Stomach (tissue), 19 donors: ENCODE measurements at places on chromosomes 12 and 14. TPM values are rescaled to one million over a fixed set of nuclear protein-coding genes. Genes with fewer than 3 reads are reported as not detected.

The NGB gene
- not detected for polyA plus RNA-seq

The MGST1 gene
- polyA plus RNA-seq: 109 TPM

The CEBPE gene
- polyA plus RNA-seq: not detected

The FGF6 gene
- polyA plus RNA-seq: not detected

The WNT1 gene
- polyA plus RNA-seq: not detected

The IKZF4 gene
- polyA plus RNA-seq: 2.4 TPM

The OAS2 gene
- polyA plus RNA-seq: 8.5 TPM
